GM04503 (cell line): ENCODE measurements at places on chromosomes 2 and 18.

GRCh38 chr2:239398521-239398921, 2.3 kb downstream of the HDAC4 start:
- no peak for DNase-seq

- DNase-seq, result no peak
Measured at GRCh38 chr2:104909317-104909716, 55.4 kb downstream of the POU3F3 start.

DNA sequence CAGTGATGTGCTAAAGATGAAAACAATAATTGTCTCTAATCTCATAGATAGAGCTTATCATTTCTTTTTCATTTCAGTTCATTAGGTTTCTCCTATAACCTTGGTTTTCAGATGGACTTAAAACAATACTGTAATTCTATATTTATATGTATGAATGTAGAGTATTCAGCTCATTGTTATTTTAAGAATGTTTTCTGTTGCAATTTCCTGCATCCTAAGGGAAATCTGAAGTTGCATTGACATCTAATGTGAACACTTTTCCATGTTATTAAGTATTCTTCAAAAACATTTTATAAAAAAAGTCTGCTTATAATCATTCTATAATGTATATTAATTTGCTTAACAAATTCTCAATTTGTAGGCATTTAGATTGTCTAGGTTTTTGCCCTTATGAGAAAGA, 288.9 kb downstream of the XIRP2 start:
- DNase-seq, result no peak

- no peak for DNase-seq
Measured at GRCh38 chr2:86621280-86621943, 2.3 kb downstream of the RNF103 start.

DNA sequence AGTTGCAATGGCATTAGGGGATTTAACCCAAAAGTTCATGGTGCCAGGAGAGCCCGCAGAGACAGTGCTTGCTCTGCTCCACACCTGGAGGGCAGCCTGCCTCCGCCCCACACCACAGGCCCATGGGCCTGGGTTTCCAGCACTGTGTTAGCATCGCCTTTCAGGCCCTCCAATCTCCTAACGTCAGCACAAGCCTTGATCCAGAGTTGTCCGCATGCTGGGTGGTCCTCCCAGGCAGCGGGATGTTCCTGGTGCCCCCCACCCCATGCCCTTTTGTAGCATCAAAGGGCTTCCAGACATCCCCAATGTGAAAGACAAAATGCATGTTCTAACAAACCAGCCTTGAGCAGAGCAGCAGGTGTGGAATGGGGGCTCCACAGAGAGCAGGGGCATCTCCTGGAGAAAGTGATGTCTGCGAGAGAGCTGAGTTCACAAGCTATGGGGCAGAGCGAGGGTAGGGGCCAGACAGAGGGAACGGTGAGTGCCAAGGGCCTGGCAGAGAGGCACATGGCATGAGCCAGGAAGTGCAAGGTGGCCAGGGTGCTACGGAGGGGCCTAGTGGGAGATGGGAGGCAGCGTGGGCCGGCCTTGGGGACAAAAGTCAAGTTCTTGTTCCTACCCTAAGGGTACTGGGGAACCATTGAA, 119.2 kb downstream of the CYP26B1 start:
- DNase-seq, result no peak

- no peak for DNase-seq
Measured at GRCh38 chr18:10546557-10547300, 20.9 kb downstream of the NAPG start.

- peak; percentile 87 for DNase-seq
Measured at GRCh38 chr2:64405581-64406406, 48.2 kb upstream of the LGALSL start.

- DNase-seq, result peak; percentile 44
Measured at GRCh38 chr2:11329776-11330175, 14.7 kb downstream of the ROCK2 start.

GRCh38 chr2:200618590-200619021, 32.8 kb downstream of the AOX1 start:
- DNase-seq, result no peak

GRCh38 chr2:27271631-27272340, 3.4 kb upstream of the DNAJC5G start:
- no peak for DNase-seq

- no peak for DNase-seq
Measured at GRCh38 chr18:43159086-43159770, 43.7 kb upstream of the RIT2 start.

DNA sequence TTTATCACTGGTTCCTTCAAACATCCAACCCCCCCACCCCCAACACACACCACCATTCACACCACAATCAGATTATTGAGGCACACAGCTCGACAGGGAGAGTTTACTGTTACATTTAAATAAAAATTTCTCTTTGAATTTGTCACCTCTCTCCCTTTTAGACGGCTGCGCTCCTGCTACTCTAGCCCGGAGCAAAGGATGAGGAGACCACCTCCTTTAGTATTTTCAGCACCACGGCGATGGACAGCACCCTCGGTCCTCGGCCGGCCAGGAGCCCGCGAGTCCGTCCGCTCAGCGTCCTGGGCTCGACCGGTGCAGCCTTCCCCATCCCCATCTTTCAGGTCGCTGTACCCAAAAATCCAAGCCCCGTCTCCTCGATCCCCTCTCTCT, 892 bp downstream of the CELF4 start:
- no peak for DNase-seq

DNA sequence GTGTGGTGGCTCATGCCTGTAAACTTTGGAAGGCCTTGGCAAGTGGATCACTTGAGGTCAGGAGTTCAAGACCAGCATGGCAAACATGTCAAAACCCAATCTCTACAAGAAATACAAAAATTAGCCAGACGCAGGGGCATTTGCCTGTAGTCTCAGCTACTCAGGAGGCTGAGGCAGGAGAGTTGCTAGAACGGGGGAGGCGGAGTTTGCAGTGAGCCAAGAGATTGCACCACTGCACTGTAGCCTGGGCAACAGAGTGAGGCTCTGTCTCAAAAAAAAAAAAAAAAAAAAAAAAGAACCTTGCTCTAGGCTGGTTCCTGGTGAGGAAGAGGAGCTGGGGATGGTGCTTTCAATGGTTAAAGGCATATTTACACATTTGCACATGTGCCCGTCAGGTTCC, 129.4 kb downstream of the LYPD6B start:
- no peak for DNase-seq

DNA sequence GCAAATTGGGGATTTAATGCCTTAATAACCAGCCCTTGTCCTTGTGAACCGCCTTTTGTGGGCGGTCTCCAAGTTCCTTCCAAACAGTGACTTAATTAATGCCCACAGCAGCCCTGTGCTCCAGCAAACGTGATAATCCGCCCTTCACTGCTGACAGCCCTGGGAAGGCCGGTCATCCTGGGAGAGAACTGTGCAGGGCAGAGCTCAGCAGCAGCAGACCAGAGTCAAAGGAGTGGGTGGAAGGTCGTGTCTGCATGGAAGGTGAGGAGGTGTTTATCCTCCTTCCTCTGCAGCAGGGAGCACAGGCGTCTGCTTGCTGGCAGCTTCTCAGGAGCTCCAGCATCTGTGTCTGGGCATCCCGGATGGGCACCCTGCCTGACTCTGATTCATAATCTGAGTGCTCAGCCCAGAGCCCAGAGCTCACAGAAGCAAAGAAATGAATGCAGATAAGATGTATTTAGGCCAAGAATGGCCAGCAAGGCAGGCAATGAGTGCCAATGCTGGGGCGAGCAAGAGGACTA, 270.0 kb upstream of the PXDN start:
- DNase-seq, result no peak

DNA sequence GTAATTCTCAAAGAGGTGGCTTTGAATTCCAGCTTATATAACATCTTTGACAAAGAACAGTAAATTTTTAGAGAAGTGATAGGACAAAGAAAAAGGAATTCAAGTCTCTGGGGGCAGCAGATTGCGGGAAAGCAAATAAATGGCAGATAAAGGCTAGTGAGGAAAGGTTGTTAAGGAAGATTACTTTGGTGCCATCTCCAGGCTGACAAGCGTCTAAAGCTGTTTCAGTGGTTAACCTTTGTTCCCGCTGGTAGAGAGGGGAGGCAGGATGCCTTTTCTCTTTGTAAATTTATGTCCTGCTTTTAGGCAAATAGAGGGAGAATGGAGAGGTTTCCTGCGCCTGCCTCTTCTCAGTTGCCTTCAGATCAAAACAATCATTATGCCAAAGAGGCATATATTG, 431.2 kb upstream of the CHST9 start:
- DNase-seq, result no peak
